Prostate gland (tissue), 2 donors: ENCODE measurements at places on chromosomes 11 and 22.

- no peak for DNase-seq
Observed at GRCh38 chr11:115144914-115145313, 359.3 kb downstream of the CADM1 start.

- DNase-seq: no peak
Observed at GRCh38 chr11:128936606-128937251, 5.9 kb downstream of the TP53AIP1 start.

DNA sequence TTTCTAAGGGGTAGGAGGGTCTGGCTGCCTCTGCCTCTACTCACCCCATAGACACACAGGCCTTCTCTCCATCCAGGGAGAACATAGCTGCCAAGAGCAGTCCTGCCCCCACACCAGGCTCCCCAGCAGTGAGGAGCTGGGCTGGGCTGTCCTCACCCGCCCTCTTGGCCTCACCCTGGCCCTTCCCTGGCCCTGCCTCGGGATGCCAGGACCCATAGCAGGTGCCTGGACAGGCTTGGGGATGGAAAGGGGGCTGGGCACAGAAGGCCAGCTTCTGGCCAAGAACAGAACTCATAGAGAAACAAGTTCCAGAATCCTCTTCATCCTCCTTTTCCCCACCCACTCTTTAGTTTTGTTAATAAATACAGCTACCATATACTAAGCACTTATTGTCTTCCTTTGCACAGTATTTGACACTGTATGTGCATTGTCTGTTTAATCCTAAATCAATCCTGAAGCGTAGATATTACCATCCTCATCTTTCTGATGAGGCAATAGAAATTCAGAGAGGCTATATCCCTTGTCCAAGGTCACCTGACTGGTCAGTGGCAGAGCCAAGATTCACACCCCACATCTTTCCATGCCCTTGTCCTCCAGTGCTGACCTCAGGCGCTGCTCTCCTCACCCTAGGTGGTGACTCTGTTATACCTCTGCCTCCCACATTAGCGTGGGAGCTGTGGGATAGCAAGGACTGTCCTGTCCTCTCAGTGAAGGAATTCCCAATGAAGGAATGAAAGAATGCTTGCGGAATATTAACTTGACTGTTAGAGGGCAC, 22.0 kb upstream of the MYOD1 start:
- no peak for DNase-seq

GRCh38 chr22:43060183-43060582, 29.0 kb downstream of the TTLL1 start:
- no peak for DNase-seq

- no peak for DNase-seq
Observed at GRCh38 chr22:41949297-41949965, 2.5 kb upstream of the CENPM start.
